Stimulated activated CD8-positive, alpha-beta memory T cell treated with anti-CD3 and anti-CD28 coated beads, Interleukin-15, amount 100 ng/mL, for 1 hour (primary cell): ENCODE measurements at places on chromosomes 12 and 14.

DNA sequence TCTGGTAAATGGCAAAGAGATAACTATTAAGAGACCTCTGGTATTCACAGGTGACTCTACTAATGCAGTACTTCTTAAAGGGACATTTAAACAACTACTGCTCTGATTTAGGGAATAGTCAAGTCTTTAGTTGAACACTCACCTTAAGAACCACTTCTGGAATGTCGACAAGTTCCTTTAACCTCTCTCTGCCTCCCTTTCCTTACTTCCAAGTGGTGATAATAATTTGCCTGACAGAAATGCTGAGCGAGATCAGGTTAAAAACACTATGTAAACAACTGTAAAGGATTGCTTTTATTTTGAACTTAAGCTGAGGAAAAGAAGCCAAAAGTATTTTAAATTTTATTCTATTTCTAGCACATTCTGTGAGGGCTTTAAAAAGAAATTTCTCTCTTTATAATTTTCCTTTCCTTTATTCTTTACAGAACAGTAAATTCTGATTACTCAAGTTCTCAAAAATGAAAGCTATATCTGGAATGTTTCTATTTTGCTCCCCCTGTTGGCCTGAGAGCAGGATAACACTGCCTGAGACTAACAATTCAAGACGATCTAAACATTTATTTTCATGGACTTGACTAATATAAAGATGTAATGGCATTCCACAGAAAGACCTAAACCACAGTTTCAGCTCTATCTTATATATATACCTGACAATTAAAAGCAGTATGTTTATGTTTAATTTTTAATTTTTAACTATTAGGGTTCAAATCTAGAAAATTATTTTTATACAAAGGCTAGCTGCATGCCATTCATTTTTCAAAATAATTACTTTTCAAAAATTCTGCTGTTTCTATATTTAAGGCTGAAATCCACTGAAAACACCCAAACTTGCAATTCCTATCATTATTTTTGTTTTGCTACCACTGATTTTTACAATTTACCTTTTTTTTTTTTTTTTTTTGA lies 29.2 kb downstream of the ZCCHC8 start:
- no peak for DNase-seq

- DNase-seq: no peak
Measured at GRCh38 chr14:26702721-26703230, 104.9 kb upstream of the NOVA1 start.

GRCh38 chr12:105064564-105065178 lies 19.6 kb downstream of the ALDH1L2 start:
- DNase-seq: no peak

GRCh38 chr12:111546758-111547383 lies 52.2 kb downstream of the ATXN2 start:
- no peak for DNase-seq

- no peak for DNase-seq
Measured at GRCh38 chr12:26434299-26435068, 239.1 kb downstream of the SSPN start.

DNA sequence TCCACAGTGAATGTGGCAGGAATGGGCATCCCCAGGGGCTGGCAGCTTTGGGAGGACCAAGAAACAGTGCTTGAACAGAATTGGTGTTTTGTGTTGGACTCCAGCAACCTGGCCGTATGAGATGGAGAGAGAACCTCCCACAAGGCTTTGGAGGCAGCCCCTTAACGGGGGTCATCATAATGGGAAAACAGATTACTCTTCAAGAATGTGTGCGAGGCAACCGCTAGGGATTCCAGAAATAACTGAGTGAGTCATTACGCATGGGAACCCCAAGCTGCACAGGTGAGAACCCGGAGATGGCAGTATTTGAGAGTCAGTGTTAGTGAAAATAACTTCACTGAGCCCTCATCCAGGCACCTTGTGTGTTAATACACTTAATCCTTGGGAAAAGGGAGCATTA lies 567.8 kb upstream of the TBX3 start:
- DNase-seq: no peak

GRCh38 chr14:100330388-100330931 lies 7.3 kb downstream of the SLC25A47 start:
- DNase-seq: no peak

DNA sequence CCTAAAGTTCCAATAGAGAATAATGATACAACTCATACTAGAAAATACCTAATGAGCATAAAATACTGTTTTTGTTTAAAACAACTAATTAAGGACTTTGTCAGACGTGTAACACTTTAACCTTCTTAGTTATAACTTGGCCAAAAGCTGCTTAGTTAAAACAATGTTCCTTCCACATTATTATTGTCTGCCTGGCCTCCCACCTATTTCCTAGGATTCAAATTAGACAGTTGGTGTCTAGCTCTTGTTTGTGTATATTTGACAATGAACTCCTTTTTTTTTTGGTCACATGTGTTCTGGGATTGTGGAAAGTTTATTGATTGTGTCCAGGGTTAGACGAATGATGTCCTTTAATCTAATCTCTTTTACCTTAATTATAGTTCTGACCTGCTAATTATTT lies 67.6 kb upstream of the PSMA6 start:
- DNase-seq: no peak

DNA sequence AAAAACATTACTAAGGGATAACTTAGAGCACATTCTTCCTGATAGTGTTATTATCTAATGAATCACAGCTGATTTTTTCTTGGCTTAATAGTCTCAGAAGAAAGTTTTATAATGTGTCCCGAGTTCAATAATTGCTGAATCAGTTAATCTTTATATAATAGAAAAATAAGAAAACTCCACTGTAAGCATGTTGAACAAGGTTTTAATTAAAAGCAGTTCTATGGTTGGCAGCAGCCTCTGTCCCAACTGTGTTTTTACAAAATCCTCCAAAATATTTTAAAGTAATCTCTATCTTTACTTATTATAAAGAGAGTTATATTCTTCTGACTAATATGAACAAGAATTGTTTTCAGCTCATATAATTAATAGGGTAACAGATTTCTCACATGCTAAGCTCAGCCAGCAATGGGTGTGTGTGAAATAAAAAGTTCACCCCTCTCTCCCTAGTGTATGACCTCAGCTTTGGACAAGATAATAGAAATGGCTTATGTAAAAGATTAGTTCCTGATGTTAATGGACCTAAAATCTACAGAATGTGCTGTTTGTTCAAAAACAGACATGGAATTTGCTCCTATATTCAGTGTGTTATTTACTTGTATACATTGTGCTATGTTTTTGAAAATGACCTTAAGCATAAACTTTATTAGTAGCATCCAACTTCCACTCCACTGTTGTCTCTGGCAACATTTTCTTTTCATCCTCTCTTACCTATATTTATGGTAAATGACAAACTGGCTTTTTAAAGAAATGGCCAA lies 67.1 kb upstream of the DCN start:
- no peak for DNase-seq

GRCh38 chr12:76820888-76821482 lies 57.1 kb downstream of the ZDHHC17 start:
- no peak for DNase-seq

- DNase-seq: no peak
Measured at GRCh38 chr14:101075801-101076413, 172.4 kb upstream of the RTL1 start.

DNA sequence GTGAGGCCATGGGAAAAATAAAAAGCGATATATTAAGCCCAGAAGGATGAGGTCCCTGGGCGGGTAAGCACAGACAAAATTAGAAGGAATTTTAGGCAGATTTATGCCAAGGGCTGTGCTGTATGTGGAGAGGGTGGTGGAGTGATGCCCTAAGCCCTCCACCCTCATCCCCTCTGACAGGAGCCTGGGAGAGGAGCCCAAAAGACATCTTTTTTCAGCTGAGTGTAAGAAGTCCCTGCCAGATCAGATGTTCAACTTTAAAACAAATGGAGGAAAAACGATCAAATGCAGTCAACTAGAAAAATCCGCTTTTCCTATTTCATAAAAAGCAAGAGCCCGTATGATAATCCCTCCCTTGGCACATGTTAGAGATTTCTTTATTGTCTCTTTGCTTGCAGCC lies 47.7 kb upstream of the NRXN3 start:
- DNase-seq: no peak

GRCh38 chr14:54742492-54743350 lies 159.9 kb downstream of the GCH1 start:
- DNase-seq: no peak

- DNase-seq: no peak
Measured at GRCh38 chr14:81406863-81407262, 6.7 kb upstream of the STON2 start.

GRCh38 chr12:131714759-131715158 lies 3.9 kb downstream of the SFSWAP start:
- no peak for DNase-seq

DNA sequence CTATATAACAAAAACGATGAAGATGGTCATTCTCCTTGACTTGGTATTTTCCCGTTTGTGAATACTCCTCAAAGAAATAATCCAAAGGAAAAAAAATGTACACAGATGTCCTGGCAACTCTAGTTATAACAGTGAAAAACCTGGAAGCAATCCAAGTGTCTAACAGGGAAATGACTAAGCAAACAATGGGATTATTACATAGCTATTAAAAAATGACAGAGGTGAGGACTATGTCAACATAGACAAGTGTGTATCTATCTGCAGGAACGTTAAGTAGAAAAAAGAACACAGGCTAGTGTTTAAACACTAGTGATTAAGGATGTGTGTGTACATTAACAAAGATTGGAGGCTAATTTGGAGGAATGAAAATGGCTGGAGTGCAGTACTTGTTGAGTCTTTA lies 5.9 kb upstream of the APOLD1 start:
- DNase-seq: no peak

DNA sequence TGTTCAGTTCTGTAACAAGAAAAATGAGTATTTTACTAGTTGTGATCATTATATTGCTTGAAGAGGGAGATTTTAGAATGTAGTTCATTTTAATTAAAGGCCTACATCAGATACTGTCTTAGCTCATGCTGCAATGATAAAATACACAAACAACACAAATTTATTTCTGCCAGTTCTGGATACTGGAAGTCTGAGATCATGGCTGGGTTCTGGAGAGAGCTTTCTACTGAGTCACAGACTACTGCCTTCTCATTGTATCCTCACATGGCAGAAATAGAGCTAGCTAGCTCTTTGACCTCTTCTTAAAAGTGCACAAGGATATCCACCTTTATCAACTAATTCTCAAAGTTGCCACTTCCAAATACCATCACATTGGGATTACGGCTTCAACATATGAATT lies 53.8 kb downstream of the MIS18BP1 start:
- no peak for DNase-seq

- no peak for DNase-seq
Measured at GRCh38 chr12:108190529-108190928, 61.4 kb downstream of the WSCD2 start.
